ENCODE measurements at places on chromosomes 6 and 20.
A peak's percentile ranks its signal among the peaks of the same experiment; 100 is the strongest.

GRCh38 chr6:36839749-36840431, 646 bp upstream of the CPNE5 start:
- DNase-seq, result no peak

DNA sequence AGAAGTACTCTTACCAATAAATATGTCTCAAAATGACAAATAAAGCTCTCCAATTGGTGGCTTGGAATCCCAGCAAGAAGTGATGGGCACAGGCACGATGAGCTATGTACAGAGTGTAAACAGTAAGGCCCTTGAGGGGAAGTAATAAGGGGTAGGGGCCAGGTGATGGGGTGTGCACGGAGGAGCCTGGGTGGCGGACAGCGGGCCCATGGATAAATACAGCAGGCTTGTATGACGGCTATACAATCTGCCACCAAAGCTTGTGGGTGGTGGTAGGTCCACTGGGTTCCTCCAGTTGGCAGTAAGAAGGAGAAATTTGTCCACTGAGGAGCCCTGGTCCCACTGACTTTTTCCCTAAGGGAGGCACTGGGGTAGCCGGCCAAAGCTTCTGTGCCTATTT, 205.4 kb upstream of the RNF24 start:
- no peak for DNase-seq

DNA sequence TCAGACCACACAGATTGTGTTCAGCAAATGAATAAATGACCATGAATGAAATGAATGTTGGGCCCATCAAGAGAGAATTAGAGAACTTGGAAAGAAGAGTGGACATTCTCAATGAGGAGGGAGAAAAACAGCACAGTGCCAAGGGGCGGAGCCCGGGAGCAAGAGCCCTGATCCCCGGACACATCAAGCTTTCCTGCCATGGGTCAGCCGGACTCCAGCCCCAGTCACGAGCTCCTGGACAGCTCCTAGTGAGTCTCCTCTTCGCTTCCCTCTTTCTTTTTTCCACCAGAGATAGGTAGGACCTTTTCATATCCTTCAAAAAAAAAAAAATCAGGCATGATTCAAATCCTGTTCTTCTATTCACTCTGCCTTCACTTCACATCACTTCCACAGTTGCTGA, 274.2 kb downstream of the NRN1 start:
- DNase-seq, result no peak

GRCh38 chr20:25043499-25044260, 14.3 kb downstream of the ACSS1 start:
- no peak for DNase-seq

DNA sequence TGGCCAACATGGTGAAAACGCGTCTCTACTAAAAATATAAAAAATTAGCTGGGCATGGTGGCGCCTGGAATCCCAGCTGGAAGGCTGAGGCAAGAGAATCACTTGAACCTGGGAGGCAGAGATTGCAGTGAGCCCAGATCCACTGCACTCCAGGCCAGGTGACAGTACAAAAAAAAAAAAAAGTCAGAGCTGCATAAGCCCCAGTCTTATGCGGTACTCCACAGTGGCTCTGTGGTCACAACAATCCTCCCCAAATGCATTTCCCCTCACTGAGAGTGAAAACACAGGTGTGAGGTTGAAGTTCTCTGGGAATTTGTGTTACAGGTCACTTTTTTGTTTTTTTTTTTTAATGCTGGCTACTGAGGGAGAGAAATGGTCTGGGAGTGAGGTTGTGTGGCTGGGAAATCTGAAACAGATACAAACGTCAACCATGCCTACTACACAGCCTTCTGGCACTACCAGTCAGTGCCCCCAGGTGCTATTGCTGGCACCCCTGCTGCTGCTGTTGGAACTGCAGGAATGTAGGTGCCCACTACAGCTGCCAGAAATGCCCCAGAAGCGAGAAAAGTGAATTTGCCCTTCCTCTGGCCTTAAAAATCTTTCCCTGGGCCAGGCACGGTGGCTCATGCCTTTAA, 5.7 kb downstream of the MRPS26 start:
- no peak for DNase-seq

GRCh38 chr20:46057856-46058598, 29.0 kb downstream of the SLC12A5 start:
- DNase-seq, result peak; percentile 34

GRCh38 chr6:31305703-31306219, 33.9 kb upstream of the HLA-C start:
- DNase-seq, result no peak

DNA sequence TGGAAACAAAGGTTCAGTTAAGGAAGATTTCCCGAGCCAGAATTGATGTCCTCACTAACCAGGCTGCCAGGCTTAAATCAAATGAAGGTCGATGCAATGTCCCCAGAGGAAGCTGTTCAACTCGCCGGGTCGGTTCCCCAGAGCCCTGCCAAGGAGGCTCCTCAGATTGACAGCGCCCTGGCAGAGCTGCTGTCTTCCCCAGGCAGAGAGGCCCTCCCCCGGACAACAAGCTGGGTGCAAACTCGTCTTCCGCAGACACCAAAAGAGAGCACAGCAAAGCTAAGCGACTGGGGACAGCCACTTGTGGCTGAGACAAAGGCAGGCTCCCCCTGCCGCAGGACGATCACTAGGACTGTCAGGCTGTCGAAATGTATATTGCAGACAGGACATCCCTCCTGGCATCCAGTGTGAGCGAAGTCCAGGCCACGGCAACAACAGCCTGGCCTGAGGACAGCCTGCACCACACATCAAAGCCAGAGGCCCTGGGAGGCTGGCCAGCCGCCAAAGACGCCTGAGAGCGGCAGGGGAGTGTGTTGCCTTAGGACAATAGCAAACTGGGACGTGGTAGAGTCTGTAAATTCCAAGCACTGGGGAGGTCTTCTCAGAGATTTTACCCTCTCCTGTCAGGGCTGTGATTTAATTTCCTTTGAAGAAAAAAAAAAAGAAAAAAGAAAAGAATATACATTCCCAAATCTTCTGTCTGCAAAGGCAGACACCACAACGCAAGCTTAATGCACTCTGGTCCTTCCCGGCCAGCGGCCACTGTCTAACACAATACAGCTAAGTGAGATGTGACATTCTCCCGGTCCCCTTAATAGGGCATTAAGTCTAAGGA, 99.1 kb downstream of the HIVEP2 start:
- no peak for DNase-seq

DNA sequence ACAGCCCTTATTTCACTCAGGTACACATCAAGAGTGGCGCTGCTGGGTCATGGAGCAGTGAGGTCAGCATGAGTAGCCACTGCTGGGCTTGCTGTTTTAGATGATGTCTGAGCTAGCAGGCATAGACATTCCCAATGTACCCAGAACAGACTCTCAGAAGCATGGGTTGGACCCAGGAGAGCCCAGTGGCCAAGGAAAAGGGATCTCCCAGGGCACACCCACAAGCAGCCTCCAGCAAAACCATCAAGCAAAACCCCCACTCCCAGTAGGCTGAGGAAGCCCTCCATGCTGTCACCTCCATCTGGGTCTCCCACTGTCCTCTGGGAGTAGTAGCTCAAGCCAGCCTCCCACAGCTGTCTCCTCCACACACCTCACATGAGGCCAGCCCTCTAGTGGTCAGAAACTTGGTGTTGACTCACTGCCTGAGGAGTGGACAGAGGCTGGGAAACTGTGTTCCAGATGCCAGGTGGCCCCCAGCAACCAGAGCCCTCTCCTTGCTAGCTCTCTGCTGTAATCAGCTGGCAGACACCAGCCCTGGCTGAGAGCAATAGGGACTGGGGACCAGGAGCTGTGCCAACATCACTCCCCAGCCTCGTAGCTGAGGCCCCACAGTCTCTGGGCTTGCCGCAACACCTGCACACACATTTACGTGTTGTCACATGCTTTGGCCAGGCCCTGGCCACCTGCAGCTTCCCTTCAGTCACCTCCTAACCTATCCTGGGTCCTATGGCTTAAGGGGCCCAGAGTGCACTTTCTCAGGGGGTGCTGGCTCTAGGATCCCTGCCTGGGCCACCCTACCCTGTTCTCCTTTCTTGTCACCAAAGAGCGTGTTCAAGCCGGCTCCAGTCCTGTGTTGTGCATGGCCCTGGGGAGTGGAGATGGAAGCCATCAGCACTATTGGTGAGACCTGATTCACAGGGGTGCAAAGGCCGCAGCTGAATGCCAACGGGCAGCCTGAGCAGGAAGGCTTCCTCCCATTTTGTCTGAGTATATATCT, 1.9 kb upstream of the AP5S1 start:
- DNase-seq, result no peak

DNA sequence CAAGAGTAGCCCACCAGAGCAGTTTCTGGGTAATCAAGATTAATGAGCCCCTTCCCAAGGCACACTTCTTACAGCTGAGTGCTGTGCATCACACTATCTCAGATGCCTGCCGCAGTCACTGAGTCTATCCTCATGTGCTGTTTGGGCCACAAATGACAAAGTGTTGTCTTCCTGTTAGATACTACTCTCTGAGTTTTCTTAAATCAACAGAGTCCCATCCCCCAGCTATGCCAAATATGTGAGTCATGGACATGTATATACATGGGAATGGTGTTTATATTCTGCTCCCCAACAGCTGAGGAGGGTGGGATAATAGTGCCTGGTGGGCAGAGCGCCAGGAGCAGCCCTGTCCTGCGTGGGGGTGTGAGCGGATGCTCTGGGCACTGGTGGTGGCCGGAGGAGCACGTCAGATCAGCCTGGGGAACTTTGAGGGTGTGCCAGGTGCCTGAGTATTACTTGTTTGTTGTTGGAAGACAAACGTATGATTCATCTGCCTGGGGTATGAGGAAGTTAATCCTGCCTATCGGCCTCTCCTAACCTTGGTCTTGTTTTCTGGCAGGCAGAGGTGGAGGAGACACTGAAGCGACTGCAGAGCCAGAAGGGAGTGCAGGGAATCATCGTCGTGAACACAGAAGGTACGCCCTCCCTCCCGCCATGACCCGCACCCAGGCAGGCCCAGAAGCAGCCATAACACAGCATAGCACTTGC, 9.6 kb downstream of the DYNLRB1 start:
- no peak for DNase-seq

DNA sequence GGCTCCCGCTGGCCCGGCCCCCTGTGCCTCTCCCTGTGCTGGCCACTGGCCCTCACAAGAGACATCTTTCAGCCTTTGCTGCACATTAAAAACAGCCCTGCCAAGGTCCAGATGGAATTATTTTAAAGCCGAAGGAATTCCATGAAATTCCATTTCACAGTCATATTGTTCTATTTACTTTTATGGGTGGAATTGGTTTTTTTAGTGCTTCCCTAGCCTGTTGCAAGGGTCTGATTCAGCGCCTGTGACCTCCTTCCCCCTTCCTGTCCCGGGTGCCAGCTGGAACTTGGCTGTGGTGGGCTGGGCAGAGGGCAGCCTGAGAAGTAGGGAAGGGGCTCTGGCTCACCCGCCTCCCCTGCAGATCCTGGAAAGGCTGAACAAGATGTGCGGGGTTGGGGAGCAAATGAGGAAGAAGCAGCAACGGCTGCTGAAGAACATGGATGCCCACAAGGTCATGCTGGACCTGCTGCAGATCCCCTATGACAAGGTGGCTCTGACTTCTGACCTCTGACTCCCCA, 34.3 kb downstream of the UQCC2 start:
- DNase-seq, result no peak

GRCh38 chr6:137798261-137798660, 68.8 kb upstream of the TNFAIP3 start:
- DNase-seq, result no peak

DNA sequence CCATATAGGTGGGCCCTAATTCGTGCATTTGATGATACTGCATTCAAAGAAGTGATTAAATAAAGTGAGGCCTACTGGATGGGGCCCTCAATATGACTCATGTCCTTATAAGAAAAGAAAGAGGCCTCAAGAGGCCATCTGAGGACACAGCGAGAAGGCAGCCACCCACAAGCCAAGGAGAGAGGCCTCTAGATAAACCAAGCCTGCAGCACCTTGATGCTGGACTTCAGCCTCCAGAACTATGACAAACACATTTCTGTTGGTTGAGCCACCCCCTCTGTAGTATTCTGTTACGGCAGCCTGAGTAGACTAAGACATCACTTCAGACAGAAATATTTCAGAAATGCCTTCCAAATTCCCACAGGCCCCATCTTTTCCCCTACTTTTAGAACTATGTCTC, 82.5 kb upstream of the PLEKHG1 start:
- no peak for DNase-seq

DNA sequence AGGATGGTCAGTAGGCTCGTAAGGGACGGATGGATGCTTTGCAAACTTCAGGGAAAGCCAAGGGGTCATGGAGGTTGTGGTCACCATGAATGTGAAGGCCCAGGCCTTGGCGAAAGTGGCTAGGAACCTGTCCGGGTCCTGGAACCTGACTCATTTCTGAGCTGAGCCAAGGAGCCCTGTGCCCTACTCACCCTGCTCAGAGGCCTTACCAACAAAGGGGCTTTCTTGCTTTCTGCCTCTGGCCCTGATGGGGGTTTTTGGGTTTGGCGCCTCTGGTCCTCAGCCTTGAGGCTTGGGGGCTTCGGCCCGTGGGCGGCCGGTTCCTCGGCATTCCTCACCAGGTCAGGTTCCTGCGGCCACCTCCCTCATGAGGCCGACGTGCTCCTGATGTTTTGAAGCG, 155.1 kb downstream of the DTNBP1 start:
- DNase-seq, result no peak

DNA sequence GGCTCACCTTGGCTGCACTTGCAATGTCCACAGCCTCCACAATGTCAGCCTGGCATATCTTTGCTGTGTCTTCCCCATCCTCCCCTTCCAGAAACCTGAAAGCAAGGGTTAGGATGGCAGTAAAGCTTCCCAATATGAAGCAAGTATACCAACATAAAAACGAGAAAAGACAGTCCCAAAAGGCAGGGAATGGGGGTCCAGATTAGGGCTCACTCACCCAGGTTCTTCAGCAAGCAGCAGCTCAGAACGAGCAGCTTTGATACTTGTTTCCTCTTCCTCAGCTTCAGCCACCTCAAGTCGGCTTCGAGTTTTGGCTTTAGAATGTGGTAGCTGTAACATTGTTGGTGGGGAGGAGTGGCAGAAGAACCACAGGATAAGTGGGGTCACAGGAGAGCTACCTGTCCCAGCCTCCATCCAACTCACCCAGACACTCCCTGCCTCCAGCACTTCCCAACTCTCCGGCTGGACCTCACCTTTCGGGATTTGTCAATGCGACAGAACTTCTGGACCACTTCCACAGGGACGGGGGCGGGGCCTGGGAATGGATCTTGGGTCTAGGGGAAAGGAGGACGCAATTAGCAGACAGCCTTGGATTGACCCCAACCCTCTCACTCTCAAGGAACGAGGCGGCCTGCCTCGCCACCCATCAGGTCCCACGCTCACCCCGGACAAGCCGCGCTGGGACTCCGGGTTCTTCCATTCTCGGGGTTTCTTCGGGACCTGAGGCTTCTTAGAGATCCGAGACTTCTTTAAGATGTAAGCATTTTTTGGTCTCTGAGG, 708 bp downstream of the WDR46 start:
- no peak for DNase-seq
